ENCODE measurements at places on chromosomes 12 and 14. TPM values are rescaled to one million over a fixed set of nuclear protein-coding genes. Genes with fewer than 3 reads are reported as not detected.

DNA sequence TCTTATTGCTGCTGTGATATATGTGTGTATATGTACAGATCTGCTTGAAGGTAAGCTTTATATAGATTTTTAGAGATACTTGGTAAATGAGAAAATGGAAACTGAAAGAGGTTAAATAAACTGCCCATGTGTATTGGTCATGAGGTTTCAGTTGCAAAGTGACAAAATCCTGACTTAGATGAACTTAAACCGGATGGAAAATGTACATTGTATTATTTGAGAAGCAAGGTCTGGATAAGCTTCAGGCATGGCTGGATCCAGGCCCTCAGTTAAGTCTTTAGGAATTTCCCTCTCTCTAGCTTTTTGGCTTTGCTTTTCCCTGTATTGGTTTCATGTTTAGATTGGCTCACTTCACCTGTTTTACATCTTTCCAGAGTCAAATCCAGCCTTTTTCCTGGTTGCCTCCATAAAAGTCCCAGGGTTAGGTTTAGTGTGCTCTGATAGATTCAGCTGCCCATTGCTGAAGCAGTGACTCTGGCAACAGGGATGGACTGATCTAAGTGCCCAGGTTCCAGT lies 21.0 kb upstream of the MAP1LC3B2 start:
- H3K27ac ChIP-seq = peak overlapping the region; percentile 73
- no peaks in the 10 kb centered on the region for H3K27me3 ChIP-seq
- DNase-seq = no peak
- H3K36me3 ChIP-seq = no peaks in the 10 kb centered on the region

DNA sequence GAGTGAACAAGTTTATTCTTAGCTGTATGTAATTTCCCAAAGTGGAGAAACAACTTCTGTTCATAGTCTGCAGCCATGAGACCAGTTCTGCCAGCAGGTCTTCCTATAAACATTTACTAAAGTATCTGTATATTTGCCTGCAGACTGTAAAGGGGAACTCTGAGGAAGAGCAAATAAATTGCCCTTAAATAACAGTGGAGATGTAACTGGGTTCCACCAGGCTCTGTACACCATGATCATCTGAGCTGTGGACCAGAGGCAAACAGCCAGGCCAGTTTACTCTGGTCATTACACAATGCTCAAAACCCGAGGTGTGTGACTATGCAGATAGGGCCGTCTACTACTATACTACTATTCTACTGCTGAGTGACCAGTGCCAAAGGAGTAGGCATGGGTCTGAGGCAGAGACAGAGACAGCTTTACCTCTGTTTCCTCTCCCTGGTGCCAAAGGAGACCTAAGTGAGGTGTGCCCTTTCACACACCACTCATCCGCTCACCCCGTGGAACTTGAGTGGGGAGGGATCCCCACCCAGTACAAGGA lies 21.1 kb upstream of the CERS5 start:
- H3K4me1 ChIP-seq = peaks cover 4% of the 10 kb centered on the region
- no peak overlapping the region for H3K27ac ChIP-seq
- no peaks in the 10 kb centered on the region for H3K27me3 ChIP-seq

BHLHE41 gene
- total RNA-seq = 0.61 TPM

GRCh38 chr14:104974665-104975390 lies 3.3 kb downstream of the AHNAK2 start:
- no peaks in the 10 kb centered on the region for H3K36me3 ChIP-seq
- no peak overlapping the region for H3K4me3 ChIP-seq
- peaks cover 53% of the 10 kb centered on the region for H3K27me3 ChIP-seq
- no peak for DNase-seq
- H3K4me1 ChIP-seq = peaks cover 4% of the 10 kb centered on the region

SOCS2 gene
- total RNA-seq = 18.6 TPM

DNA sequence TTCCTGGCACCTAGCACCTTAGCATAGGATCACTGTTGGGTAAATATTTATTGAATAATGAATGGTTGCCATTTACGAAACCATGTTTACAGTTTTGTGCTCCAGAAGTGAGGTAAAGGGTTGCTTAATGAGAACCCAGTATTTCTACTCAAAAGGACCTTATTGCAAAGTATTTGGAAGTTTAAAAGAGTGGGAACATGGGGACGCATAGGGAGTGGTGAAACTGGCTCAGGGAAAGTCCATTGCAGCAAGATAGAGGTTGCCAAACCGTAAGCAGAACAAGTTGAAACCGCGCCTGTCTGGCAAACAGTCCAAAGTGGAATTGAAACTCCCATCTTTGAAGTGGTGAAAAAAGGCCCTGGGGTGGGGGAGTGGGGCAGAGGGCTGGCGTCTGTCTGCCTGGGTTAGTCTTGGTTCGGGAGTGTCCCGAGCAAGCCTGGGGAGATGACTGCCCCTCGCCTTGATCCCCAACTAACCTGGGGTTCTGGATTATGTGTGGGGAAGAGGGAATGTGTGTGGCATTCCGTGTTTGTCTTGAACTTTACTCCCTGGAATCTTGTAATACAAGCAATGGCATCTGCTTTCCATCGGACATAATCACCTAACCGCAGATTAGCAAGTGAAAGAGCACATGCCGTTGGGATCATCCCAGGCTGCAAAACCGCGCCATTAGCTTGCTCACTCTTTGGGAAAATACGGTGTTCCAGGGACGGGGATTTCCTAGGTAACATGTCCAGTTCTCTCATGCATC lies 7.2 kb downstream of the ALDH2 start:
- no peaks in the 10 kb centered on the region for H3K36me3 ChIP-seq
- no peak for DNase-seq
- no peaks in the 10 kb centered on the region for H3K27me3 ChIP-seq
- peak overlapping the region; percentile 87 for H3K27ac ChIP-seq
- H3K4me3 ChIP-seq = no peak overlapping the region
- no peaks in the 10 kb centered on the region for H3K4me1 ChIP-seq

DNA sequence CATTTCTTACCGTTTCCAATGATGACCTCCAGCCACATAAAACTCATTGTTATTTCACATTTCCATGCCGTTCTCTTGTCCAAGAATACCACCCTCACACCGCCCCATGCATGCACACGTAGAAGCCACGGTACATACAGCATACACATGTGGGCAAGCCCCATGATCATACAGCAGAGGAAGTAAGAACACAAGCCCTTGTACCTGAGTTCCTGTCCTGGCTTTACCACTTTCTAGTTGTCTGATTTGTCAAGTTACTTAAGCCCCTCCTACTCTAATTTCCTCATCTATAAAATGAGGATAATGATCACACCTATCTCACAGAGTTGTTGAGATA lies 59.9 kb downstream of the DUSP16 start:
- H3K27me3 ChIP-seq = no peaks in the 10 kb centered on the region
- H3K4me3 ChIP-seq = no peak overlapping the region
- H3K36me3 ChIP-seq = peaks cover 3% of the 10 kb centered on the region
- peaks cover 10% of the 10 kb centered on the region for H3K4me1 ChIP-seq
- no peak for DNase-seq

GRCh38 chr14:36450550-36450949 lies 69.5 kb downstream of the NKX2-1 start:
- no peaks in the 10 kb centered on the region for H3K36me3 ChIP-seq
- no peak for DNase-seq
- H3K4me3 ChIP-seq = no peak overlapping the region
- H3K27me3 ChIP-seq = no peaks in the 10 kb centered on the region
- no peaks in the 10 kb centered on the region for H3K4me1 ChIP-seq

Measured in thymus (tissue), 14 donors.